ENCODE measurements at places on chromosomes 3 and 15. TPM values are rescaled to one million over a fixed set of nuclear protein-coding genes. Genes with fewer than 3 reads are reported as not detected.

Gene GCHFR
- 2.2 TPM for total RNA-seq

Gene C3orf49
- not detected for total RNA-seq

DNA sequence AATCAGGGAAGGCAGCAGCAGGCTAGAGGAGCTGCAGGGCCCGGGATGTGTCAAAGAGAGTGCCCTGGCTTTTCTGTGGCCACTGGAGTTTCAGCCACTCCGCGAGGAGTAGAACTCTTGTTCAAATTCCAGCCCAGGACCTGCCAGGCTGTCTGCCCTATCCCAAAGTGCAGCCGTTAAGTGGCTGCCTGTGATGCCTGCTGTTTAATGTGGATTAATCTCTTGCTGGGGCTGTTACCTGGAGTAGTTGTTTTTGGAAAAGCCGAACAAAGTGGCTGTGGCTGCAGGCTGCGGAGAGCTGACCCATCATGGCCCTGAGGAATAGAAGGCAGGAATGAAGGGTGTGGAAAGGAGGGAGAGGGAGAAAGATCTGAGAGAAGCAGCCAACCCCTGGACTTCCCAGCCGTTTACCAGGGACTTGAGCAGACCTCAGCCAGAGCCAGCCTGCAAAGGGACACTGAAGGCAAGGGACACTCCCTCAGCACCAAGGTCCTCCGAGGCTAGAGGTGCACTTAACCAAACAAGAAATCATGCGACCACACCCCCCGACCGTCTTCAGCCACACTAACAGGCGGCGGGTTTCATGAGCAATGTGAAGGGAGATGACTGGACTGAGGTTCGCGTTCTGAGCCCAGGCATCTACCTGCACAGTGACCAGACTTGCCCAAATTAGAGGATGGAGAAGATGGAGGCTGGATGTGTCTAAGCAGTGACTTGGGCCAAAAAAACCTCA lies 4.7 kb downstream of the CDAN1 start:
- DNase-seq: no peak

DNA sequence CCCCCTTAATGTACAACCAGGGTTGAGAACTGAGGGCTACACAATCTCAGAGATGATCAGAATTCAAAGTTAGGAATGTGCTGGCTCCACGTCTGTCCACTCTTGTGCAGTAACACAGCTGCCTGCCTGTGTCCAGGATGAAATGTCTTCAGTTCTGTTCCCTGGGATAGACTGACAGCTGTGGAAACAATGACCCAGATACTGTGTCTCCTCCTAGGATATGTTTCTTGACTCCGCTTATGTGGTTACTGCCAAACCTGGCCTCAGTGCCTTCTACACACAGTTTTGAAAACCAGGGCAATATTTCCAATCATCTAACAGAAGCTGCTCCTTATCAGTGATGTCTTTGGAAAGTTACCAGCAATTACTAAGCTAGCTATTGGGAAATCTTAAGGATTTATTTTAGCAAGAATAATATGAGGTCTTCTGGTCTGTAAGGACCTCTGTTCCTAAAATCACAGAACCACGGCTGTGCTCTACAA lies 67.6 kb downstream of the NOX5 start:
- DNase-seq: peak; percentile 54

All from heart left ventricle (tissue), 16 donors.